ENCODE measurements at places on chromosomes 3 and 15.

DNA sequence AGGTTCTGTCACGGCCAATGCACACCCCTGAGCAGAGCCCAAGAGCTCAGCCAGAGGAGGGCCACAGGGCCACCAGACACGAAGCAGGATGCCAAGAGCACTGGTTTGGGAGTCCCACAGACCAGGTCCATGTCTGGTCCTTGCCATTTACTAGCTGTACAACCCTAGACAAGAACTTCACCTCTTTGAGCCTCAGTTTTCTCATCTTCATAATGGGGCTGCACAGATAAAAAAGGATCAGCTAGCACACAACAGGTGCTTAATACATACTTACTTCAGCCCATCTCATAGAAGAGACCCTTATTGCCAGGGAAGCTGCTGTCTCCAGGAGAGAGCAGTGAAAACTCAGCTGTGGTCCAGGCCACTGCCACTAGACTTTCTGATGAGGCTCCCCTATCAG, 152.0 kb downstream of the NUP210 start:
- DNase-seq: no peak

- no peak for DNase-seq
Measured at GRCh38 chr15:36666228-36666905, 86.9 kb downstream of the CDIN1 start.

DNA sequence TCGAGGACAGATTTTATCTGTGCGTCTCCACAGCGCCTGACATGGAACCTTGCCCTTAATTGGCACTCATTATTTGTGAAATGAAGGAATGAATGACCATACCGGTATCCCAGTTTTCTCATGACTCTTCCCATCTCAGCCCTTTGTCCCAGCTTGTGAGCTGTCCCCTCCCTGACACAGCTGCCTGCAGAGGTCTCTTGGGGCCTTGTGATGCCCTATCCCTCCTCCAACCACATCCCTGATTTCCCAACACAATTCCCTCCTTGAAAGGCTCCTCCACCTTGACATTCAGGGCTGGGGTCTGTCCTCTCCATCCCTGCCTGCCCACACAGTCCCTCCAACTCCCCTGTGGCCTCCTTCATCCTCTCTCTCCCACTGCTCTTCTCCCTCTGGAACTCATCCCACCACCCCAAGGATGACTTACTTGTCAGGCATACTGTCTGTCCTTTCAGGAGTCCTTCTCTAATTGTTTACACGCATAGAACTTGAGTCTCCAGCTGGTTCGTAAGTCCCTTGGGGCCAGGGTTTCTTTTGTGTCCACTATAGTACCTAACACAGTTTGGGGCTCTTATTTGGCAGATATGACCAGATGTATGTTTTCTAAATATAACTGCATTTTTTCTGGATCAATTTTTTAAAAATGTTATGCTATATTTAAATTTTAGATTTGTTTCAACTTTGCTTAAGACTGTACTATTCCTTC, 35.6 kb upstream of the FILIP1L start:
- no peak for DNase-seq

DNA sequence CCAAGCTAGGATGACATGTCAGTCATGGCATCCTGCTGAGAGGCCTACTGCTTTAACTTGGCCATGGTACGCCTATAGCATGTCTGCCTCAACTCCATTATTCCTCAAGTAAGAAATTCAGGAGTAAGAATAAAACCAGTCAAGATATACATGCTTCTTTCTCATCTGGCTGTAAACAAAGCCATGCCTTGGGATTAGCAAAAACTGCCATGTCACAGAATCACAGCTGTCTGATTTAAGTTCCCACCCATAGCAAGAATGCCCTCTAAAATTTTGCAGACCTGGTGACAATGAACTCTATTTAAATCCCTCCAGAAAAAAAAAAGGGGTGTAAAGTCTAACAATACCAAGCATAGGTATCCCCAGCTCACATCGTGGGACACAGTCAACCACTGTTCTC, 55.6 kb upstream of the ACAN start:
- no peak for DNase-seq

GRCh38 chr3:134274571-134274970, 23.9 kb upstream of the RYK start:
- DNase-seq: no peak

- no peak for DNase-seq
Measured at GRCh38 chr3:115525731-115526130, 97.6 kb upstream of the GAP43 start.

DNA sequence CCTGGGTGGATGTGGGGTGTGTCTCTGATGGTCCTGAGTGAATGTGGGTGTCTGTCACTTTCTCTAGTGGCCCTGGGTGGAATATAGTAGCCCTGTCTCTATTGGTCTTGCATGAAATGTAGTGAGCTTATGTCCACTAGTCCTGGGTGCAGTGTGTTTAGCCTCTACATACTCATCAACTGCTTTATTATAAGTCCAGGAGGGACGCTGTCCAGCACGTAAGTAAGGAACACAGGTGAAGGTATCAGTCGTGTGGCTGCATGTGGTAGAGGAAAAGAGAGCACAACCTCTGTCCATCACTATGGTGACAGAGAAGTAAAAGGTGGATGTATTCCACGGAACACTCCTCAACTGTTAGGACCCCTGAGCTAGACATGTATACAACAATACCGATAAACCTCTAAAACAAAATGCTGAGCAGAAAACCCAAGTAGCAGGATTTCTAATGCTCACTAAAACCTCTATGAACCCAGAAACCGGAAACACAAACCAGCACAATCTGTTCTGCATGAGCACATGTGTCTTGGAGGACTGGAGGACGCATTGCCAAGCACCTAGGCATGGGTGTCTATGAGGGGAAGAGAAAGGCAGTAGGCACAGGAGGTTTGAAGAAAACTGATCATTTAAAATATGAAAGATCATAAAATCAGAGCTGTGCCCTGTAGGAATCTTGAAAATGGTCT, 11.0 kb downstream of the LTF start:
- DNase-seq: no peak

DNA sequence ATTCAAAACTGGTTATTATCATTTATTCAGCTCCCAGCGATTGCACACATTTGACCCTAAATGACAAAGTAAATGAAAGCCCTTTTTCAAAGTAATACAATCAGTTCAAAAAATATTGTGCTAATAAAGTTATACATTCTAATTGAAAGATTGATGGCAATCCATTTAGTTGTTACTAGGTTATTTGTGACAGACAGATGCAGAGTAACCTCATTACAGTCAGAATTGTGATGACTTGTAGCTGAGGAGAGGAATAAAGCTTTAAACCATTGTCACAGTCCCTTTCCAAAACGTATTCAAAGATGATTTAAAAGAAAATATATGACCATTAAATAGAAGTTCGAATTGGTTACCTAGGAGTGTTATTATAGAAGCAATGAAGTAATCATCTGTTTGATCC, 86.1 kb downstream of the ROBO2 start:
- no peak for DNase-seq

DNA sequence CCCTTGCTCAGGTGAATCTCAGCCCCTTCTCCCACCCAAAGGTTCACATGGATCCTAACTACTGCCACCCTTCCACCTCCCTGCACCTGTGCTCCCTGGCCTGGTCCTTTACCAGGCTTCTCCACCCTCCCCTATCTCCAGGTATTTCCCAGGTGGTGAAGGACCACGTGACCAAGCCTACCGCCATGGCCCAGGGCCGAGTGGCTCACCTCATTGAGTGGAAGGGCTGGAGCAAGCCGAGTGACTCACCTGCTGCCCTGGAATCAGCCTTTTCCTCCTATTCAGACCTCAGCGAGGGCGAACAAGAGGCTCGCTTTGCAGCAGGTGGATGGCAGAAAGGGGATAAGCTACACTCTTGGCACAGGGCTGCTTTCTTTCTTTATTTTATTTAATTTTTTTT, 4.5 kb downstream of the FAM131A start:
- DNase-seq: no peak

GRCh38 chr15:59713177-59713576, 24.1 kb upstream of the BNIP2 start:
- no peak for DNase-seq

DNA sequence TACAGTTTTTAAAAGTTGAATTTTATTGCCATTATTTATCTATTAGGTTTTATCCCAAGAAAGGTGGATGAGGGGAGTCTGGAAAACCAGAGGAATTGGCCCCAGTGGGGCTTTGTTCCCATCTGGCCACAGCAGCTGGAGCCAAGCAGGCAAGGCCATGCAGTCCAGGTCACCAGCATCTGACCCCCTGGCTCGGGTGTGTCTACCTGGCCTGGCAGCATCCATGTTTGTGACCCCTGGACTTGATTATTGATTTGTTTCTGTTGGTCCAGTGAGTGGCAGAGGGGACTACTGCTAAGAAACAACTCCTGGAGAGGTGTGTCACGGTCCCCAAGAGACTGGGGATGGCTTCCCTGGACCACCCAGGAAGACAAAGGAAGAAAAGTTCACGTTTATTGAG, 111.1 kb downstream of the NUP210 start:
- DNase-seq: no peak

DNA sequence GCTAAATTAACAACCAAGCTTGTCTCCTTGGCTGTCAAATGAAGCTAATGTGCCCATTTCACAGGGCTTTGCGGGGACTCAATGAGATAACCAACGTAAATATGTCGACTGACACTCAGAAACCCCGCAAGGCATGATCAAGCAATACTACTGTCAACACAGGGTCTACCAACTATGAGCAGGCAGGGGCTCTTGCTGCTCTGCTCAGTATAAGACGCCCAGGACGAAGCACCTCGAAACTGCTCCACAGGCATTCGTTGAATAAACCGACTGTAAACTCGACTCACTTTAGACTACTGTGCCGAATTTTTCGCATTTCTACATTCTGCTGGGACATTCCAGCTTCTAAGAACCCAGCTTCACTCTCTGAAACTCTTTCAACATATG, 55.0 kb downstream of the FEZF2 start:
- no peak for DNase-seq

GRCh38 chr15:83858820-83859505, 205.0 kb downstream of the ADAMTSL3 start:
- no peak for DNase-seq

GRCh38 chr3:104943974-104944373, 422.7 kb upstream of the ALCAM start:
- DNase-seq: no peak

GRCh38 chr15:99340347-99340746, 89.1 kb downstream of the LRRC28 start:
- no peak for DNase-seq

DNA sequence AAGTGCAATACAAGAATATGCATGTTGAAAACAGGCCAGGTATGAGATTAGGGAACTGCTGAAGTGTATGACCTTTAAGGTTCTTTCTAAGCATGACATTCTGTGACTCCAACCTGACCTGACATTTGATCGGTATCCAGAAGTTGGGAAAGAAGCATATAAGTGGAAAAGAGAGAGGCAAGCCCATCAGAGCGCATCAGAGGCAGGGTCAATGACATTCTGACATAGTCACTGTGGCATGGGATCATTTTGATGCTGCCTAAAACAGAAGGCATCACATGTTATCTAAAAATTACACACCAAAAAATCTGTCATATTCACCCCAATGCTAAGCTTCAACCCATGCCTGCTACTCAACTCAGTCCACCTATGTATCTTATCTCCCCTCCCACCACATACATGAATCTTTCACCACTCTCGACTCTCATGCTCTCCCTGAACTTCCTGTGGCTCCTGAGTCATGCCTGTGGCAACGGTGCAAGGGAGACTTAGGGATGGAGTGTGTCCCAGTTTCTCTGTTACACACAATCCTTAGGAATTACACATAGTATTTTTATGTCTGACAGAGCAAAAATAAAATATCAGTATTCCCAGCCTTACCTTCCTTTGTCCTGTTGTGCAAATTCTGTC, 20.5 kb upstream of the LRRN1 start:
- no peak for DNase-seq

DNA sequence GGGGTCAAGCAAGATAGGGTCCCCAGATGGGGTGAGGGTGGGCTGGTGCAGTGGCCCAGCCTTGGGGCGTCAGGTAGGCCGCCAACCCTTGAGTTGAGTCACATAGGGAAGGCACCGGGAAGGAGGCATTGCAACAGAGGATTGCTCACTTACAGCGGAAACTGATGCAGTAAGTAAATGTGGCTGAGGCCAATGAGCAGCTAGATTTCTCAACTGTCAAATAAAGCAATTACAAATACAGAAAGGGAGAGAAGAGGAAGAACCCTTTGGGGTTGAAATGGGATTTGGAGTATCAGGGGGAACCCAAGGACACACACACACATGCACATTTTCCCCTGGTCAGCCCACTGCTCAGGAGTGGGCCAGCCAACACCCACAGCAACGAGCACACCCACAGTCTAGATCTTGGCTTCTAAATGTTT, 44.0 kb downstream of the CHSY1 start:
- DNase-seq: no peak

DNA sequence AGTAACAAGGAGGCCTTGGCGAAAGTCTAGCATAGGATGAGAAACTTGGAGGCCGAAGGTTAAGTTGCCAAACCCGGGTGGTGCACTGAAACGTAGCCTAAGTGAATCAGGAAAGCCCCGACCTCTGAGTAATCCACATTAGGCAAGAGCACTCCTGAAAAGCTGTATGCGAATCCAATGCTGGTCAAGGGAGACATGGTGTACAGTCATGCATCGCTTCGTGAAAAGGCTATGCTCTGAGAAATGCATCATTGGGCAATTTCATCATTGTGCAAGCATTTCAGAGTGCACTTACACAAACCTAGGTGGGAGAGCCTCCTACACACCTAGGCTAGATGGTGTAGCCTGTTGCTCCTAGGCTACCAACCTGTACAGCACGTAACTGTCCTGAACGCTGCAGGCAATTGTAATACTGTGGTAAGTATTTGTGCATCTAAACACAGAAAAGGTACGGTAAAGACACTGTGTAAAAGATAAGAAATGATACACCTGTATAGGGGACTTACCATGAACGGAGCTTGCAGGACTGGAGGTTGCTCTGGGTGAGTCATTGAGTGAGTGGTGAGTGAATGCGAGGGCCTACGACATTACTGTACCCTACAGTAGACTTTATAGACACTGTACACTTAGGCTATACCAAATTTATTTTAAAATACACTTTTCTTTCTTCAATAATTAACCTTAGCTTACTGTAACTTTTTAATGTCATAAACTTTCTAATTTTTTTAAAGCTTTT, 222.5 kb downstream of the SHQ1 start:
- no peak for DNase-seq

DNA sequence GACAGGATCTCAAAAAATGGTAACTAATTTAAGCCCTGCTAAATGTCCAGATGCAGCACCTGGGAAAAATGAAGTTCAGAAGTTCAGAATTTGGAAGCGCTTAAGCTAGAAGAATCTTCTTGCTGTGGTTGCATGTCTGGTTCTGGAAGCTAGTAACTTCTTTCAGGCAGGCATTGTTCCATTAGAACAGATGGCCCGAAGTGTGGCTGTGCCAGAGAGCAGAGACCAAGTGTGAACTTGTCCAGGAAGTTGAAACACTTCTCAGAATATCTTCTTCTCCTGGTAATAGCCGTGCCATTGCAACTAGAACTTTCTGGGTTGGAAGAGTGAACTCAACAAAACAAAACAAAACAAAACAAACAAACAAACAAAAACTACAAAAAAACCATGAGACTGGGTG, 80.0 kb downstream of the MITF start:
- no peak for DNase-seq

DNA sequence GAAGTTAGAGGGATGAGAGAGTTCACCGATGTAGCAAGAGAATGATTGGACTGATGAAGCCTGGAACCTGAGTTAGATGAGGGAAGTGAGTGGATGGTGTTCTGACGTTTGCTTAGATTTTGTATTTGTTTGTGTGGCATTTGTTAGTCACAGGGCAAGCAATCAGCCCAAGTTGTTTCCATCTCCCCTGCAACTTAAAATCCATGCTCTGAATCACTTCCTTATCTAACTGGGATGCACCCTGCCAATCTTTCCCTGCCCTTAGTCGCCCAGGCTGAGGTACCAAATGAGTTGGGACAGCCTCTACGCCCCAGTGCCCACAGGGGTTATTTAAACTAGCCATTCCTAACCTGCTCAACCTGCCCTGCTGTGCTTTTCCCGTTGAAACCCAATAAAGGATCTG, 12.6 kb downstream of the PAQR5 start:
- DNase-seq: no peak
